ENCODE measurements at places on chromosomes 7 and 10.
A peak's percentile ranks its signal among the peaks of the same experiment; 100 is the strongest.

- DNase-seq: no peak
Measured at GRCh38 chr10:27678166-27678565, 67.5 kb downstream of the MKX start.

DNA sequence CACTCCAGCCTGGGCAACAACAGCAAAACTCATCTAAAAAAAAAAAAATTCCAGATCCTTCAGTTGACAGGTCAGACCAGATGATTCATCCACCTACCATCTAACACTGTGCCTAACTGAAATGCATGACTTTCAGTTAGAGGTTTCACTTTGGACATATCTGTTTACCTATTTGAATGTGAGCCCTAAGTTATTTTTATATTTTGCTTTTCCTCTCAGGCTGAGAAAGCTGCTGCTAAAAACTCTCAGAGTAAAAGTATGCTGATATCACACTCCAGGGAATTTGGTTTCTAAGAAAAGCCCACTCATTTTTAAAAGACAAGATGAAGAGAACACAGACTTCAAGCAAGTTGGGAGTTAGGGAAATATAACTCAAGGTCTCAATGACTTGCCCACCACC is 126.0 kb downstream of the SGMS1 start:
- DNase-seq: no peak

- DNase-seq: no peak
Measured at GRCh38 chr10:95644901-95645300, 11.6 kb downstream of the ALDH18A1 start.

GRCh38 chr10:112689327-112690072 is 242.5 kb downstream of the VTI1A start:
- peak; percentile 3 for DNase-seq

DNA sequence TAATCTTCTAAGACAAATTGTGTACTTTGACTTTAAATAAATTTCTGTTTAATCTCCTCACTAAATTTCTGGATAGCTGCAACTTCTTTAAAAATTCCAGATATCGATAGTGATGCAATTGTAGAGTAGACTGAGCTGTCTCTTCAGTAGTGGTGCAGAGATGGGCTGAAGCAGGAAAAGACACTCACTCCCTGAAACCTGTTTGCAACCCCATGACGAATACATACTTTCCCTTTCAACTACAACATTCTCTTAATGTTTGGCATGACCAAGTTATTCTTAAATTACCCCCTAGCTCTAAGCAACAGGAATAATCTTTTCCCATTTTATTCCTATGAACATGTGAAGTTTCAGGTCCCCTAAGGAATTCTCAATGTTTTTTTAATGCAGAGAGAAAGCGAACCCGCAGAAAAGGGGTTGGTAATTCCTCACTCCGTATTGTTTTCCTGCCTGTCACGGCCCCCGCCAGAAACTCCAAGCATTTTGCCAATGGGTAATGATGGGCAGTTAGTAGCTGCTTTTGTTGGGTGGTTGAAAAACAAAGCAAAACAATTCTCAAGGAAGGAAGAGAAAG is 1.3 kb downstream of the THSD7A start:
- no peak for DNase-seq

- peak; percentile 48 for DNase-seq
Measured at GRCh38 chr10:88157981-88158465, 294.6 kb downstream of the PTEN start.

Measured in MG63 (cell line).